Activated naive CD4-positive, alpha-beta T cell treated with anti-CD3 and anti-CD28 coated beads for 36 hours (primary cell): ENCODE measurements at places on chromosomes 13 and 19. TPM values are rescaled to one million over a fixed set of nuclear protein-coding genes. Genes with fewer than 3 reads are reported as not detected.
A peak's percentile ranks its signal among the peaks of the same experiment; 100 is the strongest.

DNA sequence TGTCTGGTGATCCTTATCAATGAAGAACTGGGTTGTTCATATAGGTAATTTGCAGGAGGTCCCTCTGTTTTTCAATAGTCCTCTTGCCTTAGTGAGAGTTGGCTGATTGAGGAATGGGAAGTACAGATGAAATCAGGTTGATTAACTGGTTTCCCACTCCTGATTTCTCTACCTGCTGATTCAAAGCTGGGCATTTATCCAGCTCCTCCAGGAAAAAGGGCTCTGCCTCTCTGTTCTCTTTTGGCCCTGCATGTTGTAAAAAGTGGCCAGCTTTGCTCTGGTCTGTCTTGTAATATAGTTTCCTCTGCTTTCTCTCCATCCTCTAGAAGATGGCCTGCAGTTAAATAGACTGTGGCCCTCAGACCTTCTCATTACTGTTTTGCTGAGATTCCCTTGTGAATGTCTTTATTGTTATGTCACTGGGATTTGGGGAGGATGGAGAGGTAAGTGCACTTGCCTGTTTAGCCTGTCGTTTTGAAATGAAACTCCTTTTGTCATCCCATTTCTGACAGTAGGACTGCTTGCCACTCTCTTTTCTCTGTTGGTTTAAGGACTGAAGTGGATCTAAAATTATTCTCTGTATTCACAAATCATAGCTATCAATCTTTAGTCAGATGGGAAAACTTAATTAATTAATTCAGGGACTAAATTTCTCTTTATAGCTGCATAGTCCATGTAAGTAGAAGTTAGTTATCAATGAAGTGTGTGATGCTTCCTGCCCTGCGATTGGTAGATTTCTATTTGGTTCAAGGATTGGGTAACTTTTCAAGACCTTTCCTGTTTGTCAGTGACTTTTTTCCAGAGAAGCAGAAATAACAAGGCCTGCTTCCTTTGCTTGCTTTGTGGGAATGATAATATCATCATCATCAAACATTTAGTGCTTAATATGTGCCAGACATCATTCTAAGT is 28.5 kb downstream of the GARRE1 start:
- DNase-seq: no peak

GRCh38 chr13:45928843-45929242 is 77.3 kb upstream of the SIAH3 start:
- DNase-seq: no peak

- DNase-seq: no peak
Measured at GRCh38 chr13:25923217-25924085, 128.4 kb downstream of the SHISA2 start.

DNA sequence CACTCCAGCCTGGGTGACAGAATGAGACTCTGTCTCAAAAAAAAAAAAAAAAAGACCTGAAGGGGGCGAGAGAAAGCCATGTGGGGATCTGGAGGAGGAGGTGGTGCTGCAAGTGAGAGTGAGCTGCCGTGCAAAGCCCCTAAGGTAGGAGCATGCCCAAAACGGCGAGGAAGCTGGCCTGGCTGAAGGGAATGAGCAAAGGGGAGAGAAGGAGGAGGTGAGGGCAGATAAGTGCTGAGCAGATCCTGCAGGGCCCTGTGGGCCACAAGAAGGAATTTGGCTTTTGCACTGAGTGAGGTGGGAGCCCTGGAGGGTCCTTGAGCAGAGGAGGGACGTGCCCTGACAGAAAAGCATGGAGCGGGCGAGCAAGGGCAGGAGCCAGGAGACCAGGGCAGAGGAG is 19.4 kb upstream of the ADGRE5 start:
- peak; percentile 65 for DNase-seq

DNA sequence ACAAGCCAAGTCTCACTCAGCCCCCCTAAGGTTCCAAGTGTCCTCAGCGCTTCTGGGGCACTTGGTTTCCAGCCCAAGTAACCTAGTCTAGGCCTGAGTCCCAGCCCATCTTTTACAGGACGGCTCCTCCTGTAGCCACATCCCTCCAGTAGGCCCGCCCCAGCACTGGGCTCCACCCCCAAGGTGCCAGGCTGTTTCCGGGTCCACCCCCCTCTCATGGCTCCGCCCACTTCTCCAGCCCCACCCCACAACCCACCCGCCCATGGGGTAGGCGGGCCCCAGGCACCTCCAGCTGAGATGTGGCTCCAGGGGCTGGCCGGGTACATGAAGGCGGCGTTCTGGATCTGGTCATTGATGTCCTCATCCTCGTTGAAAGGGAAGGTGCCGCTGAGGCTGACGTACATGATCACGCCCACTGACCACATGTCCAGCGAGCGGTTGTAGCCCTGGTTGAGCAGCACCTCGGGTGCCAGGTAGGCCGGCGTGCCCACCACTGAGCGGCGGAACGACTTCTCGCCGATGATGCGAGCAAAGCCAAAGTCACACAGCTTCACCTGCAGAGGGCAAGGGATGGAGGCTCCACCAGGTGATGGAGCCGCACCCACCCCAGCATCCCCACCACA is 17.2 kb upstream of the DACT3 start:
- peak; percentile 64 for DNase-seq

- no peak for DNase-seq
Measured at GRCh38 chr19:31938675-31939074, 406.7 kb upstream of the ZNF507 start.

GRCh38 chr13:22903925-22904324 is 276.9 kb upstream of the SGCG start:
- no peak for DNase-seq

DNA sequence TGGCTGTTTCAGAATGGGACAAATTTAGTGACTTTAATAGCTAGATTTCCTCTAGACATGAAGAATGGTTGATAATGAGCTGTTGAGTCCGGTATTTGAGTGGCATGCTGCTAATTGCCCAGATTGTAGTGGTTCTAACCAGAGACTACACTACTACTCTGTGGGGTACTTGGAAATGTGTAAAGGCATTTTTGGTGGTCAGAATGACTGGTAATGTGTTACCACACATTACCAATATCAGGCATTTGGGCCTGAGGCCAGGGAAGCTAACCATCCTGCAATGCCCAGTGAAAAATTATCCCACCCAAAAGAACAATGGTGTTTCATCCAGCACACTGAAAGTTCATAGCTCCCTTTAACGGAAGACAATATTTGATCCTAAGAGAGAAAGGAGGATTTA is 17.5 kb upstream of the N4BP2L1 start:
- DNase-seq: no peak

DNA sequence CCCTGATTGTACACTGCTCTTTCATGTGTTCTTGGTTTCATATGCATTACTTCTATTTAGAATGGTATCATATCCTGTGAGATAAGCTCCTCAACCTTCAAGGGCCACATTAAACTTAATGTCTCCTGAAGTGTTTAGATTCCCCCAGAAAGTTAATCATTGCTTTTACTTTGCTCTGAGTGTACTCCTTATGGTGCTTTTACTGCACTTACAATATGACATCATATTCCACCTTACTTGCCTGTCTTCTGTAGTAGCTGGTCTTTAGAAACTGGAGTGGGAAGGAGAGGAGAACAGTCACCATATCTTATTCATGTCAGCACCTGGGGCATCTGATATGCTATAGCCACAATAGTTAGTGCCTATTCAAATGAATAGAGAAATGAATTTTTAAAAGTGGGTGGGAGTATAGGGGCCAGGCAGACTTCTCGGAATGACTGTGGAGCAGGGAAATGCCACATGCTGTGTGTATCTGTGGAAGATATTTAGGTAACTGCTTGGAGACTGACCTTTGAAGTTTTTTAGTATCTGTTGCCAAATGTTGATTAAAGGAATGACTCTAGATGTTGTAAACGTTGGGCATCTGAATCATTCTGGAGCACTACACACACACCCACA is 40.2 kb downstream of the SLAIN1 start:
- peak; percentile 7 for DNase-seq

DNA sequence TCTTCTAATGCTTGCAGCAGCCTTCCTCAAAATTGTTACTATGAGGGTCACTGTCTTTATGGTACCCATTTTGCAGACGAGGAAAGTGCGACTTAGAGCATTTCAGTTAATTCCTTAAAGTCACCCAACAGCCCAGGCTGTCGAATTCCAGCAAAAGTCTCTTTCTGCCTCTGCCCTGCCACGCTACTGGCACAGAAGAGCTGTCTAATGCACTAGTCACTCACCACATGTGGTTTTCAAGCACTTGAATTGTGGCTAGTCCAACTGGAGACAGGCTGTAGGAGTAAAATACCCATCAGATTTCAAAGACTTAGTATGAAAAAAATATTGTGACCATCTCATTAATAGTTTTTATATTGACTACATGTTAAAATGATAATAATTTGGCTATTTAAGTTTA is 1.7 kb downstream of the FPR1 start:
- DNase-seq: no peak

- DNase-seq: peak; percentile 89
Measured at GRCh38 chr19:19459707-19460251, 54.3 kb downstream of the GATAD2A start.

GRCh38 chr13:112073245-112074138 is 6.5 kb downstream of the SOX1 start:
- DNase-seq: no peak

GRCh38 chr13:36518707-36519106 is 86.4 kb downstream of the CCNA1 start:
- DNase-seq: no peak

Gene ZNF132
- 2.9 TPM for total RNA-seq

Gene RXFP2
- not detected for total RNA-seq

Gene EDDM13
- 1.1 TPM for total RNA-seq

Gene KLF2
- total RNA-seq: 0.22 TPM
